ENCODE measurements at places on chromosomes 1 and 21.

DNA sequence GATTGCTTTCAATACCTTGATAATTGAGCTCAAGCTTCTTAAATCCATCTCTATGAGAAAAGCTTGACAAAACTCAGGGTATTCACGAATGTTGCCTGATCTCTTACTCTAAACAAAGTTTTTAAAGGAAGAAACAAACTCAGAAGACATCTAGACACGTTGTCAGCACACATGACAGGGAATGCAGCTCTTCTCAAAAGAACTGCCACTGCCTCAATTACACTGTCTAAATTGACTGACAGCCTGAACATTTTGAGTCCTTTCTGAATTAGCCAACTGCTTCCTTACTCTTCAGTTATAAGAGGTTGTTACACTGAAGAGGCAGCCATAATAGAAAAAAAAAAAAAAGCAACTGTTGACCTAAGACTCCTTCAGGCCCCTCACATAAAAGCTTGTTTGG, 1646.7 kb upstream of the B3GALT2 start:
- DNase-seq, result no peak

DNA sequence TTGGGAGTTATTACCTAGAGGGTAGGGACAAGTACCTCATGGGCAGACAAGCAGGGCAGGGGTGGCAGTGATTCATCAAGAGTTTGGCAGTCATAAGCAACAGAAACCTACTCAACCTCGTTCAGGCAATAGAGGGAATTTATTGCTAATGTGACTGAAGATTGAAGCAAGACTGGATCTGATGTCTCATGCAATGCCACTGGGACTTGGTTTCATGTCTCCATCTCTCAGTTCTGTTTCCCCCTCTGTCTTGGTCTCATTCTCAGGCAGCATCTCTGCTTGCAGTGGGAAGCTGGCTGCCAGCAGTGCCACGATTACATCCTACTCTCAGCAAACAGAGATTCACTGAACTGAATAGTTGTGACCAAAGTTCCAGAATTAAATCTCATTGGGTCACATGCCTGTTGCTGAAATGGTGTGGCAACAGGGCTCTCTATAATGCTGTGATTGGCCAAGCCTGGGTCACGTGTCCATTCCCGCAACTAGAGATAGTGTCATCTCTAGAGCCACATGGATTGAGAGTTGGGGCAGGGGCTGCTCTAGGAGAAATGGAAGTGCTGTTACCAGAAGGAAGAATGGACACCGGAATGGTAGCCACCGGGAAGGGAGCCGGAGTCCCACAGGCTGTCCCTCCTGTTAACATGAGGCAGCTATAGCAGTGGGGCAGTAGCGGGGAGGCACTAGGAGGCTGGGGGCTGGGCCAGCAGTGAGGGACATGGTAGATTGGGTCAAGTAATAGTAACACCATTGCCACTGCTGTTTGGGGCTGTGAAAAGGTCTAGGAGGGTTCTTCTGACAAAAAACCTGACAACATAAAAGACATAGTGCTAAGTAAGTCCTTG, 3.9 kb upstream of the CDC42 start:
- DNase-seq, result no peak

DNA sequence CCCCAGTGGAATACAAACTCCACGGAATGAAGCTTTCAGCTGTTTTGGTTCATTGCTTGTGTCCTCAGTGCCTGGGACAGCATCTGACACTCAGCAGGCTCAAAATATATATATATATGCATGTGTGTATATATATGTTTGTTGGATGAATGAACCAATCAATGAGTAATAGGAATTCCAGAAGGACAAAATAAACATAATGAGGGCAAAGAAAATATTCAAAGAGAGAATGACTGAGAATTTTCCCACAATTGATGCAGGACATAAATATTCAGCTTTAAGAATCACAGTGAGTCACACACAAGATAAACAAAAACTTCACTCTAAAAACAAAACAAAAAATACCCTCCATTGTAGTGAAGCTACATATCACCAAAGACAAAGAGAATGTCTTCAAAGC, 64.0 kb downstream of the CHD5 start:
- DNase-seq, result no peak

DNA sequence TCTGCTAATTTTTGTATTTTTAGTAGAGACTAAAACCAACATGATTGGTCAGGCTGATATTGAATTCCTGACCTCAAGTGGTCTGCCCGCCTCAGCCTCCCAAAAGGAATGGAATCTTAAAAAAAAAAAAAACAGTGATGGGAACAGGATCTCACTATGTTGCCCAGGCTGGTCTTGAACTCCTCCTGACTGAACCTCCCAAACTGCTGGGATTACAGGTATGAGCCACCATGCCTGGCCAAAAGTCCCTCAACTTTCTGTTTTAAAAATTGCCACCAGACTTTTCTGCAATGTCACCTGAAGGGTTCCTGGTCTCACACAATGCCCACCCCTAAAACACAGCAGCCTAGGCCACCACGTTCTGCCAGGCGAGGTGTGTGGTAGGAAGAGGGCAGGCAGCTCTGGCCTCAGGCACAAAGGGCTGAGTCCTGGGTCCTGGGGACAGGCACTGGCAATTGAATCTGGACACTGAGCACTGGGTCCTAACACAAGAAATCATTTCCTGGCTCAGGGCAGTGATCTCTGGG, 21.2 kb upstream of the THRAP3 start:
- DNase-seq, result no peak

DNA sequence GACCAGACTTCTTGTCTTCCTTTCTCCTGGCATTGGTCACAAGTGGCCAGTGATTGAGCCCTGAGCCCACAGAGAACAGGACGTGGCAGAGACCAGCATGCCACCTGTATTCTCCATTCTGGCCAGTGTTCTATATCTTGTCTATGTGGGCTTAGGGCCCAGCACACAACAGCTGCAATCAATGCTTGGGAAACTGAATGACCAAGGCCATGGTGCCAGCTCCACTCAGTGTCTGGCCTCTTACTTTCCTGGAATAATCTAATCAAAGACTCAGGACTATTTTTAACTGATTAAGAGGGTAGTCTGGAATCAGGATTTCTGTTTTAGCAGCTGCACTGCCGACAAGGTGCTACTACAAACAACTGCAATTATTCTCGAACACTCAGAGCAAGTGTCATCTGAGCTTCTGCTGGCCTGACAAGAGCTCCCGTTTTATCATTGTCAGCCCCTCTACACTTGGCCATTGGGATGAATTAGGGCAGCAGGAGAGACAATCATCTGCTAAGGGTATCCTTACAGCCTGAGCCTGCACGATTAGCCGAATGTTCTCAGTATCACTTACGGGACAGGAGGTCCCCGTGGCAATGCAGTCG, 74.4 kb upstream of the GRIK3 start:
- DNase-seq, result no peak

DNA sequence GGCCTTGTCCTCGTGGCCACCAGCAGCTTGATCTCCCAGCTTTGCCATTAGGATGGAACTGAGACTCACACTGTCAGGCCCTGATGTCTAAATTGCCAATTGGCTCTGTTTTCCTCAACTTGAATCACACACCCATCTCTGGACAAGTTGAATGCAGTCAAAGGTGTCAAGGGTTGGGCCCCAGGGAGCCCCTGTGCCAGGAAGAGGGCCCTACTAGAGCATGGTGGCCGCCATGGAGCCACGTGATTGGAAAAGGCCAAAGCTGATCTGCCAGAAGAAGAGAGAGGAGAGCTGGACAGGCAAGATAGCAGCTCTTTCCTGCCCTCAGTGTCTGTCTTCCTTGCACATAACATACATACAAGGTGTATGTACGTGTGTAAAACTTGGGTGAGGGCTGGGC, 54.9 kb upstream of the NEK2 start:
- no peak for DNase-seq

DNA sequence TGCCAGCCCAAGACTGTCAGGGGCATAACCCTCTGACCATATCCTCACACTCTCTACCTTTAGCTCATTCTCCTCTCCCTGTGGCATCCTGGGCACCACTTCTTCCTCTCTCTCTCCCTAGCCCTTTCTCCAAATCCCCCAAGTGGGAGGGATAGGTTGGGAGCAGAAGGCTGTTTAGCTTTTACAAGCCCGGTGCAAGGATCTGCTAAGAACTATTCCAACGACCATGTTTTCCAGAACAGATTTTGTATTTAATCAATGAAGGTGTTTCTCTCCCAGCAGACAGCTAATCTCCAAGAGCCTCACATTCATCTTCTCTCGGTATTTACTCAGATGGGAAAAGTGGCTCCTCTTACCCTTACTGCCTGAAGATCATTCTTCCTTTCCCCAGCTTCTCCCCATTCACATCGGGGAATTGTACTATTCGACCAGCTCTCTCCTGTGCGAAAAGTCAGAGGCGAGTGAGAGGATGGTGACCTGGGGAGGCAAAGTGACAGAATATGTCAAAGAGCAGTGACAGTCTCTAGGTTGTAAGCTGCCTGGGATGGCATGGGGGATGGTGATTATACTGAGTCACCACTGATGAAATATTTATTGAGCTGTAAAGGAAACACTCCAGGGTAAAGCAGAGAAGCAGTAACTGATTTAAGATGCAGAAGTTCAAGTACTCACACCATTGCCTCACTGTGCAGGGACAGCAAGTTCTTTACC, 47.0 kb upstream of the RBM15 start:
- no peak for DNase-seq

DNA sequence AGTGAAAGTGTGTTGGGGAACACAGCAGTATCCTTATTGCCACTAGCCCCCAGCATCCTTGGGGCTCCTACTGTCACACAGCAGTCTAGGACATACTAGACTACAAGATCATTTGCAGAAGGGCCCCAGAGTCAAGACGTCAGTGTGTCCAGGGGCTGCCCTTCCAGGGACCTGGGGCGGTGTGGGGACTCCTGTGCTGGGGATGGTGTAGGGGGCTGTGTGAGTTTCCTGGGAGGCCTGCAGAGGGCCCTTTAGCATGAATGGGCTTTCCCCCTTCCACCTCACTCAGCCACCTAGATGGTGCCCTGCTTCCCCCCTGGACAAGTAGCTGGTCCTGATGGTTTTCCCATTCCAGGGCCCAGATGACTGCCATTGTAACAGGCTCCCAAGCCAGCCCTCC, 17.5 kb upstream of the KIF21B start:
- no peak for DNase-seq

DNA sequence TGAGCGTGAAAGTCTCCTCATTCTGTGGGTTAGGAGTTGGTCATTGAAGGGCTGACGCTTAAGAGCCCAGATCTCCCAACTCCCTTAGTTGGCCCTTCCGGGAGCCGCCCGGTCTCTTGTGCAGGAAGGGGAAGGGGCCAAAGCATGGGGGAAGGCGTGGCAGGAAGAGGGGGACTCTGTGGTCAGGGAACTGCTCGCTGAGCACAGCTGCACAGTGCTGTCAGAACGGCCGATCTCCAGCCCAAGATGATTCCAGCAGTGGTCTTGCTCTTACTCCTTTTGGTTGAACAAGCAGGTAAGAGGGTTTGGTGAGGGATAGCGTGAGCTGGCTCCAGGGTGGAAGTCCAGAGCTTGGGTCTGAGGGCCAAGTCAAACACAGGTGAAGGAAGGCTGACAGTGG, at the start of gene FCER1G:
Gene FCER1G (plus strand): TSS at position 220 of the 400 bp plus-strand sequence. CDS start 27 bp downstream, at position 247.
- no peak for DNase-seq

DNA sequence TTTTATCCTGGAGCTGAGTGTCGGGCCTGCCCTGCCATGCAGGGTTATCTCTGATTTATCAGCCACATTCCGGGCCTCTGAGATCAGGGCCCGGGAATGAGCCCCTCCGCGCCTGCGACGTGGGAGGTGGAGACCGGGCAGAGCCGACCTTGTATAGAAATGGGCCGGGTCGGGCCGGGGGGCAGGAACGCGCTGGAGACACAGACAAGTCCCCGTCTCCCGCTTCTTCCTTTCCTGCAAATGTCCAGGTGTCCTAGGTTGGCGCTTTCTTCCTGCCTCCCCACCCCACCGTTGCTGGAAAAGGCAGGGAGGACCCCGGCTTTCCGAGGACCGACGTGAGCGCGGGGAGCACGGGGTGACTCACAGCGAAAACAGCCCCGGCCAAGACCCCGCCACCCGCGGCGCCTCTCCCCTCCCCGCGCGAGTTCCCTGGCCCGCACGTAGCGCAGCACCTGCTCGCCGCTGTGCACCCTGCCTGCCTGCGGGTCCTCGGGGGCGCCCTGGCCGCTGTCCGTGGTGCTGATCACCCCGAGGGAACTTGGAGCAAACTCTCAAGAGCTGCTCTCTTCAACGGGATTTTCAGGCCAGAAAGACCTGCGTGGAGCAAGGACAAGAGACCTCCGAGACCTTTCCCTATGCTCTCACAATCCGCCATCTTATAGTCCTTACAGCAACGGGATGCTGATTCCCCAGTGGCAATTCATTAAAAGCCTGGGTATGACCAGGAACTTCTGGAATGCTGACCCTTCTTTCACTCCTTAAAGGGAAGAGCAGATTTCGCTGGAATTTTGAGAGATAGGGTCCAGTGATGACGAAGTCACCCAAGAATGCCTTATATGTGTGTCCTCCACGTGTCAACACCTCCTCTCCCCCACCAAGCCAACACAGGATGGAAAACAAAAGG, 475 bp upstream of the NPPB start:
- DNase-seq, result peak; percentile 69

DNA sequence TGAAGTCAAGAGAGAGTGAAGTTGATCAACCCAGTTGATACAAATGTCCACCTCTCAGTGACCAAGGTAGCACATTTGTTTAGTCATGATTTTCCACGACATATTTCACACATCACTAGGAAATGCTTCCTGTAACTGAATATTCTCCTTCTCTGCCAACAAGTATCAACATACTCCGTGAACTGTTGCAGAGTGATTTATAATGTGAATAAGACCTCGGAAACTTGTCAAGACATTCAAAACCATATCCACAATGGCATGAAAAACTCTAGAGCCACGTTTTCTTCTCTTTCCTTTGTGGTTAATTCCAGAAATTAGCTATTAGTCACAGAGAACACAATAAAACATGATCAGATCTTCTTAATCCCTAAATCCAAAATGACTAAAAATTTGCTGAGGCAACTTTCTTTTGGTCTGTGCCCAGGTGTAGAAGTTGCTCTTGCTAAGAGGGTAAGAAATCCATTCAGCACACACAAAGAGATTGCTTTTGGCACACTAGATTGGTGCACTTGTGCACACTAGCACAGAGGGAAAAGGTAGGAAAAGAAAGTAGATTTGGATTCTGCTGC, 244.3 kb upstream of the NRIP1 start:
- DNase-seq, result no peak

DNA sequence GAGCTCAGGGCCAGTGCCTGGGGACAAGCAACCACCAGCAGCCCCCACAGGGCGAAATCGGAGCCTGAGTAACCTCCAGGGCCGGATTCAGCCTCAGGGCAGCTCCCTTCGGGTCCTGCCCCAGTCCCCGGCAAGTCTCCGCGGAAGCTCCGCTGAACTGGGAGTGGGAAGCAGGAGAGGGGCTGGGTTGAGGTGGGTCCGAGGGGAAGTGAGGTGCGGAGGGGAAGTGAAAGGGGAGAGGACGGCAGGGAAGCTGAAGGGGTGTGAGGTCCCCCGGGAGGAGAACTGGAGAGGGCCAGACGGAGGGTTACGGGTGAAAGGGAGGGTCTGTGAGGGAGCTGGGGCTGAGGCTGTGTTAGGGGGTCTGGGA, 560 bp downstream of the PADI2 start:
- DNase-seq, result no peak

Data from left kidney (tissue), 8 donors.